Stimulated activated naive CD8-positive, alpha-beta T cell treated with anti-CD3 and anti-CD28 coated beads, Interleukin-15, amount 100 ng/mL, for 72 hours (primary cell): ENCODE measurements at places on chromosomes 1 and 21.

- no peak for DNase-seq
These were observed 558 bp upstream of the BTG3 start for GRCh38 chr21:17613242-17613676.

DNA sequence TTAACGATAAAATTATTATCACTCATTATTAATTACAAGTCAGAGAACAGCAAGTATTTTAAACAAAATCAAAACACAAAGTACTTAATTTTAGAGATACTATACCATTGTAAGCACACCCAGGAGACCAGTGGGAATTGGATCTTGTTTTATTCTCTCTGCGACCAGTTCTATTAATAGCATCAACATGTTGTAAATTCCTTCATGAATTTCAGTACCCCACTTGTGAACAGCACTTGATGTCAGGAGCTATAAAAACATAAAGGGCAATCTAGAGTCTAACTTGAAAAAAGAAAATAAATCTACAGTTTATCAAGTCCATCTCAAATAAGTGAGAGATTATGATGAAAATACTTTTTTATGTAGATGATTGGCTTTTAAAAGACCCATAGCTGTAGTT, 42.9 kb downstream of the USP24 start:
- no peak for DNase-seq

GRCh38 chr1:18882486-18882885, 19.9 kb downstream of the ALDH4A1 start:
- DNase-seq: no peak

DNA sequence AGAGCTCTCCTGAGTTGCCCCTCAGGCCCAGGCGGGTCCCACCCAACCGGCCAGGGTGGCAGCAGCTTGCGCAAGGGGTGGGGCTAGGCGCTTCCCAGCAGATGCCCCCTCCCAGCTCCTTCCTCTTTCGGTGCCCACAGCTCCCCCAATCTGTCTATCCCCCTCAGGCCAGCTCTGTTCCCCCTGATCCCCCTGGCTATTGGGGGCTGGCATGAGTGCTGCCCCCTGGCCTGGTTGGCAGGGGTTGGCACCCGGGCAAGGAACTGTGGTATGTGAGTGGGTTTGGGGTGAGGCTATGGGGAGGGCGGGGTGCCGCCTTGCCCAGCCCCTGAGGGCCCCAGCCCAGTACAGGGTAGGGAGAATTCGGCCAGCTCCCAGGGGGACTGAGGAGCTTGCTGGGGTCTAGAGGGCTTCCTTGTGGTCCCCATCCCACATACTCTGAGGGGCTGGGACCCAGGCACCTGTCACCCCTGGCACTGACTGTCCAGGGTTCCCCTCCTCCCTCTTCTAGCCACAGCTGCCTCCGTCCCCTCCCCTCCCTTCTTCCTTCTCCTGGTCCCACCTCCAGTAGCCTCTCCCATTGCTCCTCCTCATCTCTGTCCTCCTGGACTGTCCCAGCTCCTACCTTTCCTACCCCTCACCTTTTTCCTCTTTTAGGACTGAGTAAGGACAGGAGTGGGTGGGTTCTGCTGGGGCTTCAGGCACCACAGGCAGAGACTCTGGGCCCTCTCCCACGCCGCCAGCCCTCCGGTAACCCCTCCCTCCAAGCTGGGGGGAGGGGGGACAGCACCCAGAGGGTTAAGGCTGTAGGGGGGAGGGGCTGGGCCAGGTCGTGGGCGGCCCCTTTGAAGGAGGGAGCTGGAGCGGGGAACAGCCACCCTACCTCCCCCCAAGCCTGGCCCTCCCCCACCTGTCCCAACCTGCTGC, 5.7 kb downstream of the ZBTB7B start:
- no peak for DNase-seq

DNA sequence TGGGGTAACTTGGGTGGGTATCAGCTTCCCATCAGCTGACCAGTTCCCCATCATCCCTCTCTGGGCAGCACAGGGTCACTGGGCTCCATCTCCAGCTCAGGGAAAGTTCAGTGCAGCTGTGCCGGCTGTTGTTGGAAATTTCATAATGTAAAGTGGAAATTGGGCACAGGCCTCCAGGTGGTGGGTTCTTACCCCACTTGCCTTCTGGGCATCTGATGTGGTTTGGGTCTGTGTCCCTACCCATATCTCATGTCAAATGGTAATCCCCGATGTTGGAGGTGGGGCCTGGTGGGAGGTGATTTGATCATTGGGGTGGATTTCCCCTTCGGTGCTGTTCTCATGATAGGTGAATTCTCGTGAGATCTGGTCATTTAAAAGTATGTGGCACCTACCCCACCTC, 59.7 kb upstream of the PSEN2 start:
- no peak for DNase-seq

DNA sequence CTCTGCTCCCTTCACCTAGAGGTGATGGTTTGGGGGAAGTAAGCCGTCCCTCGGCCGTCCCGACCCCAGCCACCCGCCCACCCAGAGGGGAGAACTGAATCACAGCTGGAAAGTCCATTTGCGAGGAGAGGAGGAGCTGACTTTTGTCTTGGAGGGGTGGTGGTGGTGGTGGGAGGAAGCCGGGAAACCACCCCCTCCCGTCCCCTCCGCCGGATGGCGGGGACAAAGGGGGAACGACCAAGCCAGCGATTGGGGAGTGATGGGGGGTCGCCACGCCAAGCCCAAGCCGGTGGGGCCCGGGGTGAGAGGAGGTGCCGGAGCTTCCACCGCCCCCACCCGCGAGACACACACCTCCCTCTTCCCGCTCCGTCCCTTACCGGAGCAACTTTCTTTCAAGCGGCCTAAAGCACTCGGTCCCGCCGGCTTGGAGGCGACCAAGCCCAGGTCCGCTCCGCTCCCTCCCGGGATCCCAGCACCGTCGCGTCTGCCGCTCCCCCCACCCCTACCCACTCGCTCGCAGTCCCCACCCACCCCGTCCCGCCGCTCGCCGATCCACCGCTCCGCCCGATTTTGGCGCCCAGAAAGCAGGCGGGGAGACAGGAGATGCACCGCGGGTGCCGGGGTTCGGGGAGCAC, 540 bp downstream of the ARHGEF2 start:
- DNase-seq: peak; percentile 59
